ENCODE measurements at places on chromosomes 16 and 17.

- no peak for DNase-seq
These were observed 910.5 kb downstream of the CDH11 start for GRCh38 chr16:64211331-64211730.

- DNase-seq = no peak
These were observed 95.4 kb upstream of the ANKFN1 start for GRCh38 chr17:56057869-56058268.

DNA sequence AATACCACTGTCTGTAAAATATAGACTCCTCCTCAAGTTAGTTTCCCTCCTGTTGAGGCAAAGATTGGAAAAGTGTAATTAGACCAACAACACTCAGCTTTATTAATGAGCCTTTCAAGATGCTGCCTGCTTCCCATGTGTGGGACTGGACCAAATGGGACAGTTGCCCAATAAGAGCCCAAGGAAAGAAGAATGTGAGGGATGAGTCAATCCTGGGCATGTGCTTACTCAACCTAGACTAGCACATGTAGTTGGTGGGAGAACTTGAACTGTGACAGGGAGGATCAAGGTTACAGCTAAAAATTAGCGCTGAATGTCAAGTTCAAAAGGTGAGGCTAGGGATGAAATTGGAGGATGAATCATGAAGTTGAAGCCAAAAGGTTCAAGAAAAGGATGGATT, 435.5 kb downstream of the CA10 start:
- DNase-seq = no peak

- DNase-seq = no peak
These were observed 4.9 kb downstream of the MYO15B start for GRCh38 chr17:75592348-75593020.

- DNase-seq = no peak
These were observed 8.0 kb upstream of the NT5M start for GRCh38 chr17:17295141-17295540.

DNA sequence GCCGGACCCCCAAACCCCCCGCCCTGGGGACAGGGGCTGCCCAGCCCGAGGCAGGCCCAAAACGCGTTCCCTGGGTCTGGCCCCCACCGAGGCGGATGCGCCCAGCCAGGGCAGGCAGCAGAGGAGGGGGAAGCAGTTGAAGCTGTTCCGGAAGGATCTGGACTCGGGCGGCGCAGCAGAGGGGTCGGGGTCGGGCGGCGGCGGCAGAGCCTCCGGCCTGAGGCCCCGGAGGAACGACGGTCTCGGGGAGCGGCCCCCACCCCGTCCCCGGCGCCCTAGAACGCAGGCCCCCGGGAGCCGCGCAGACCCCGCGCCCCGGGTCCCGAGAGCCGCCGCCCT, 22.9 kb upstream of the ZFPM1 start:
- DNase-seq = no peak

DNA sequence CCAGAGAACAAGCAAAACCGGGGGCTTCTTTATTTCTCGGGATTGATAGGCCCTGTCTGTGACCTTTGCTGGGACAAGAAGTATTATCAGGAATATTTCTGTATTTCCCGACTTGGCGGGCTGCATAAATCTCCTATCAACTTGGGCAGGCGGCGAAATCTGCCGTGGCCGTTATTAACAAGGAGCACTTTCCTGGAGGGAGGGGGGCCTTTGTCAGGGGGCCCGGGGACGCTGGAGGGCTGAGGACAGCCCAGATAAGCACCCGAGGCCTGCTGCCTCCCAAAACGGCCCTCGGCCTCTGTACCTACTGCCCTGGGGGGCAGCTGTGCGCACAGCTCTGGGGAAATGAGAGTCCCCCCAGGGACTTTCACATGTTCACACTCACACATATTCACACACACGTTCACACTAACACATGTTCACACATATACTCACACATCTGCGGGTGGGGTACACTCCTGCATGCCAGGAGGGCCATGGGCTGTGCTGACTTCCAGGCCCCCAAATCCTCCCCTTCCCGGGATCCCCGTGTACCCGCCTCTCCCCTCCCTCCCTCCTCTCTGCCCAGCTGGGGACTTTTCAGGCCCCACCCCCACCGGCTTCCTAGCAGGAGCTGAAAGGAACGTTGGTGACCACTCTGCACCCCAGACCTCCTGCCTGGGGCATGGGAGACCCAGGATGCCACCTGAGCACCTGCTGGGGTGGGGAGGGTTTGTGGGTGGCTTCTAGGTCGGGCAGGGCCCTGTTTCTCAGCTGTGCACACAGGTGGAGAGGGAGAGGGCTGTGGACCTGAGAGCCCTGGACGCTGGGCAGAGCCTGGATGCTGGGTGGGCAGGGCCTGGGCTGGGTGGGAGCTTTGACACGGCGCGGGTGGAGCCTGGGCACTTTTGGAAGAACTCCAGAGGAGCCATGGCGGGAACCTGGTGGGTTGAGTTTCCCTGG, 24.3 kb upstream of the GSE1 start:
- DNase-seq = peak; percentile 80

DNA sequence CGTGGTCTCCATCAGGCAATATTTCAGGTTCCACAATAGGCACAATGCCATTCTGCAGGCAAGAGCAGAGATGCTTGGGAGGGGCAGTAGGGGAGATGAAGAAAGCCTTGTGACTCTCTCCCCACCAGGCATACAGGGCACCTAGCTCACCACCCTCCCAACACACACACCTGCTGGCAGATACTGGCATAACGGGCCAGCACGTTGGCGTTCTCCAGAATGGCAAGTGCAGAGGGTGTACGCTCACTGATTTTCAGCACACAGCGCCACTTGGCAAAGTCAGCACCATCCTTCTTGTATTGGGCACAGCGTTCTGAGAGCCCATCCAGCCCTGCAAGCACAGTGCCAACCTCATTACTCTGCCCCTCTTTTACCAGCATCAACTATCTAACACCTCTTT, 2.2 kb downstream of the ALDOC start:
- DNase-seq = no peak

DNA sequence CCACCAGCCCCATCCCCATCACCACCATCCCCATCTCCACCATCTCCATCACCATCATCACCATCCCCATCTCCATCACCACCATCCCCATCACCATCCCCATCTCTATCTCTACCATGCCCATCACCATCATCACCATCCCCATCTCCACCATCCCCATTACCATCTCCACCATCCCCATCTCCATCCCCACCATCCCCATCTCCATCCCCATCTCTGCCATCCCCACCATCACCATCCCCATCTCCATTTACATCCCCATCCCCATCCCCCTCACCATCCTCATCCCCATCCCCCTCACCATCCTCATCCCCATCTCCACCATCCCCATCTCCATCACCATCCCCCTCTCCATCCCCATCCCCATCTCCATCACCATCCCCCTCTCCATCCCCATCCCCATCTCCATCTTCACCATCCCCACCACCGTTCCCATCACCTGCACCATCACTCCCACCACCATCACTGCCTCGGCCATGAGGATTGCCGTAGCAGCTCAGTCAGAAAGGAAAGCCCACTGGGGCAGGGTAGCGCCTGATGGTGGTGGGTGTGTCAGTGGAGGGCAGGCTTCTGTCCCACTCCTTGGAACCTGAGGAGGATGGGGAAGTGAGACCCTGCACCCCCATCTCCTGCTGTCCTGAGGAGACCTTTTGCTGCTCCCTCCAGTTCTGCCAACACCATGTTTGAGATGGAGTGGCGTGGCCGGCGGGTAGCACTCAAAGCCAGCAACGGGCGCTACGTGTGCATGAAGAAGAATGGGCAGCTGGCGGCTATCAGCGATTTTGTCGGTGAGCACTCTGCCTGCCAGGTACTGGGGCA, 7.5 kb downstream of the FSCN2 start:
- DNase-seq = no peak

- no peak for DNase-seq
These were observed 6.8 kb downstream of the AANAT start for GRCh38 chr17:76474238-76474637.

DNA sequence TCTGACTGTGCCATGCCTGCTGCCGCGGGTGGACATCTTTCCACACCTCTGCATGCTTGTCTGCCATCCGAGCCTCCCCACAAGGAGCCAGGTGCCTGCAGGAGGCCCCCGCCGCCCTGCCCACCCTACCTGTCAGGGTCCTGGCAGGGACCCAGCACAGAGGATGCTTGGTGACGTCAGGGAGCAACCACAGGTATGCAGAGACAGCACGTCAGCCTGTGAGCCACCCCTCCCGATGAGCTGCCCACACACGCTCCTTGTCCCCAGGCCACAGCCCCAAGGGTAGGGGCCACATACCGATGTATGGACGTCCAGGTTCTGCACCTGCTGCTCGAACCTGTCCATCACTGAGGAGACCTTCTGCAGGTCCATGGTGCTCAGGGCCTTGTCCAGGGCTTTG, 10.6 kb downstream of the CHMP1A start:
- no peak for DNase-seq

DNA sequence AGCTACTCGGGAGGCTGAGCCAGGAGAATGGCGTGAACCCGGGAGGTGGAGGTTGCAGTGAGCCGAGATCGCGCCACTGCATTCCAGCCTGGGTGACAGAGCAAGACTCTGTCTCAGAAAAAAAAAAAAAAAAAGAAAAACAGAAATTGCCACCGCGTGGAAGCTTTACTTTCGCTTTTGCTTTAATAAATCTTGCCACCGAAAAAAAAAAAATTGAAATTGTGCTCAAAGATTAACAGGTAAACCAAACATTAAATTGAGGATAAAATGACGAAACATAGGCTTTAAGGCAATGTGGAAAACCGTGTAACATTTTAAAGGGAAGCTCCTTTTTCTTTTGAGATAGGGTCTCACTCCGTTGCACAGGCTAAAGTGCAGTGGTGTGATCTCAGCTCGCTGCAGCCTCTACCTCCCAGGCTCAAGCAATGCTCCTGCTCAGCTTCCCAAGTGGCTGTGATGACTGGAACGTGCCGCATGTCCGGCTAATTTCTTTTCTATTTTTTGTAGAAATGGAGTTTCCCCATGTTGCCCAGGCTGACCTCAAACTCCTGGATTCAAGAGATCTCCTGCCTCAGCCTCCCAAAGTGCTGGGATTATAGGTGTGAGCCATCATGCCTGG, 40.1 kb downstream of the ZNF276 start:
- DNase-seq = peak; percentile 24

DNA sequence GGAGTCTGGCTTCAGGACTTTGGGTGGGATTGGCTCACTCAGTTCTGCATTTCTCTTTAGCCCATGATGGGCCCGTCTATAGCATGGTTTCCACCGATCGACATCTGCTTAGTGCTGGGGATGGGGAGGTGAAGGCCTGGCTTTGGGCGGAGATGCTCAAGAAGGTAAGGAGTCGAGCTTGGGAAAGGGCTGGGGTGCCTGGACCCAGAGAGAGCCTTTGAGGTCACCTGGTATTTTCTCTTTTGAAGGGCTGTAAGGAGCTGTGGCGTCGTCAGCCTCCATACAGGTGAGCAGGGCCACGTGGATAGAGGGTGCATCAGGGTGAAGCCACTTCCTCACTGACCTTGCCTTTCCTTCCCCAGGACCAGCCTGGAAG, 2.2 kb downstream of the THOC6 start:
- no peak for DNase-seq

DNA sequence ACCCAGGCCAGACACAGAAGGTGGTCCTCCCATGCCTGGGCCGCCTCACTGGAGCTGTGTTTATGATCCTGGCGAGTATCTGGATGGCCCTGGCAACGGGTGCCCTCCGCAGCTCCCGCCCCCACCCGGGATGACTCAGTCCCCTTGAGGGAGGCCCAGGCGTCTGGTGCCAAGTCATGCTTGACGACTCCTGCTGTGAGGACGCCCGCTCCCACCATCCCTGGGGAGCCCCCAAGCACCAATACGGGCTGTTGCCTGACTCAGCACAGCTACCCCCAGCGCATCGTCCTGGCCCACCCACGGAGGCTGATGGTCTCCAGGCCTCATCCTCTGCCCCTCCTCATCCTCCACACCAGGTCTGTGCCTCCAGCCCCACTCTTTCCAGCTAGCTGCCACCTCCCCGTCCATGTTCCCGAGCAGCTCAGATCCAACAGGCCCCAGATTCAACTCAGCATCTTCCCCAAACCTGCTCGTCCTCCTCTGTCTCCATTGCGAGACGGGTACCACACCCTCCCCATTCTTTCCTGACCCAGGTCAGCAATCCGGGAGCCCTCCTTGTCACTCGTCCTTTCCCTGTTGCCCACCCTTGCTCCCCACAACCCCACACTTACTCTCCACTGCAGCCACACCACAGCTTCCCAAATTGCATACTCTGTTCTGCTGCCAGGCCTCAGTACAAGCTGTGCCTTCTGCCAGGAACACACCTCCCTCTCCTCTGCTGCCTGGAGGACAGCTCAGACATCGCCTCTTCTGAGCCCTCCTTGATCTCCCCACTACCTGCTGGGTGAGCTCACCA, 2.6 kb downstream of the CAMKK1 start:
- DNase-seq = peak; percentile 40

- no peak for DNase-seq
These were observed 4.6 kb downstream of the QPRT start for GRCh38 chr16:29683543-29684090.

DNA sequence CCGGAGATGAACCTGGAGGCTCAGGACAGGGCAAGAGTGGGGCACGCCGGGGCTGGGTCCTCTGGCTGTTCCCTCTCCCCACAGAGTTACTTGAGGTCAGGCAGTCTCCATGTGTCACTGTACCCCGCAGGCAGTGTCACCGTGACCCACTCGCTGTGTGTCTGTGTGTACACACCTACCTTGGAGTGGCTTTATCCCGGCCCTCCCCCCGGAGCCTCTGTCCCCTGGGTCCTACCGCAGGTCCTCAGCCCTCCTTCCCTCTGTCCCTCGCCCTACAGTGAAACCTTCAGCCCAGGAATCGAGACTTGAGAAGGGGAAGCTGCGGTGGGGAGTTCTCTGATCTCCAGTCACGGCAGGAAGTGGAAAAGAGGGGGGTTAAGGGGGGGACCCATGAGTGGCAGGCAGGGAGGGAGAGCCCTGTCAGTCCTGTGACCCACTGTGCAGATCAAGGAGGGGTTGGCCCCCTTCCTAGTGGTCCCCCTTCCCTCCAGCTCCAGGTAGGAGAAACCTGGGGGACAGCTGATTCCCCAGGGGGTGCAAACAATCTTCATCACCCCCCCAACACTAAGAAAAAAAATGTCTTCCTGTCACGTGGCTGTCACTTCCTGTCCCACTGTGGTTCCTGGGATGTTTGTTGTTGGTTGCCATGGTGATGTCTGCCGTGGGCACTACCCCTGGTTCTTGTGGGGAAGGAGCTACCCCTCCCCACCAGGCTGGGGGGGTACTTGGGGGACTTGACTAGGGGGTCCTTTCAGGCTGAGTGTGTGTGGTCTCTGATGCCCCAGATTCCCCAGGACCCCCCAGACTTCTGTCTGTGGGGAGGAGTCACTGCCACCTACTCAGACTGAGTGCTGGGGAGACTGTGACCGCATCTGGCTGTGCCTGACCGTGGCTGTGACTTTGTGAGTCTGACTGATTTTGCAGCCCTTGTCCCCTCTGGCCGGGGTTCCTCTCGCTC, 13.7 kb downstream of the RARA start:
- DNase-seq = peak; percentile 96

- no peak for DNase-seq
These were observed 436 bp downstream of the SPAG5 start for GRCh38 chr17:28598389-28598788.
